ENCODE measurements at places on chromosomes 1 and 21. TPM values are rescaled to one million over a fixed set of nuclear protein-coding genes. Genes with fewer than 3 reads are reported as not detected.
A peak's percentile ranks its signal among the peaks of the same experiment; 100 is the strongest.

FLG2 gene
- not detected for total RNA-seq

MEX3A gene
- 0.17 TPM for total RNA-seq

ZNF670 gene
- total RNA-seq, result 2.1 TPM

KIF14 gene
- total RNA-seq, result 0.37 TPM

SHE gene
- total RNA-seq, result 20.0 TPM

RPTN gene
- not detected for total RNA-seq

- DNase-seq, result no peak
Observed at GRCh38 chr1:95223110-95223509, 10.9 kb upstream of the RWDD3 start.

DNA sequence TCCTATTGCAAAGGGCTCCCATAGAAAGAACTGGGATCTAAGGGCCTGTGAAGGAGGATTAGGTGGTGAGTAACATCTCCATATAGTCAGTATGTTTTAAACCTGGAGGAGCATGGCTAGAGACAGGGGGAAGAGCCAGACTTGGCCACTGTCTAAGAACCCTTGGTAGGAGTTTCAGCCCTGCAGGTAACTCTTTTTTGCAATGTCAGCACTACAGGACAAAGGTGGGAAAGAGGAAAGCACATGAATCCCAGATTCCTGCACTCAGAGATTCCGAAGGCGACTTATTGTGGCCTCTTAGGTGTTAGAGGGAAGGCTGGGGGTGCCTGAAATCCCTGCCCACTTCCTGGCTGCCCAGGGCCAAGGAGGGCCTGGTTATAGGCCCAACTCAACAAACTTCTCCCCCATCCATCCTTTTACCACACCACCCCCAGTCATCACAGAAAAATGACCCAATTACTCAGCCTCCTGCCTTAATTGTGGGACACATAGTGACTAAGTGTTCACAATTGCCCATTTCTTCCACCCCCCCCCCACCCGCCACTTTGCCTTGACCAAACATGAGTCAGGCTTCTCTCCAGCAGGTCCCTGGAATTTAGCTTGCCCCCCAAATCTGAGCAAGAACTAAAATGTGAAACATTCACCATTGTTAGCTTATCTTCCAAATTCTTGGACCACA is 1.9 kb upstream of the NTNG1 start:
- DNase-seq, result no peak

- DNase-seq, result peak; percentile 82
Observed at GRCh38 chr1:12454406-12455391, 163.3 kb downstream of the DHRS3 start.

GRCh38 chr1:148389027-148389339 is 94.1 kb downstream of the PPIAL4G start:
- no peak for DNase-seq

DNA sequence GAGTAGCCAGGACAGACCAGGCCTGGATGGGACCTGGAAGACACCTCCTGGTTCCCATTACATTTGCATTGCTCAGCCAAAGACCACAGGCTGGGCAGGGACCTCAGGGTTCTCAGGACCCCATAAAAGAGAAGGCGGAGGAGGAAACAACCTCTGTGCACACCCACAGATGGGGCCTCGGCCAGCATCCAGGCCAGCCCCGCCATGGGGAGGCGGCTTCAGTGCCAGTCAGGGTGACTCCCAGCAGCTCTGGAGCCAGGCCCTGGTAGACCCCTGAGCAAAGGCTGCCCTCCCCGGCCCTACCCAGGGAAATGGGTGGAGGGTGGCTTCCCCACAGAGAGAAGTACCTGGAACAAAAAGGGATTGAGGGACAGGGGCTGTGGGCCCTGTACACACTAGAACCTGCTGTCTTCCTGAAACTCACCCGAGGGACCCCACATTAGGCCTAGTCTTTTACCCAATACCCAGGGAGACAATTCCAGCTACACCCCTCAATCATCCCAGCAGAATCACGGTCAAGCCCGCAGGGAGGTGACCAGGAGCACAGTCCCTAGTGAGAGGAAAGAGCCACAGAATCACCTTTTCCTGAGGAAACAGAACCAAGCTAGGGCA is 64.5 kb downstream of the PSMG1 start:
- DNase-seq, result no peak

GRCh38 chr1:234647758-234648157 is 37.8 kb upstream of the IRF2BP2 start:
- DNase-seq, result no peak

- no peak for DNase-seq
Observed at GRCh38 chr1:87061742-87062156, 147.3 kb downstream of the HS2ST1 start.

DNA sequence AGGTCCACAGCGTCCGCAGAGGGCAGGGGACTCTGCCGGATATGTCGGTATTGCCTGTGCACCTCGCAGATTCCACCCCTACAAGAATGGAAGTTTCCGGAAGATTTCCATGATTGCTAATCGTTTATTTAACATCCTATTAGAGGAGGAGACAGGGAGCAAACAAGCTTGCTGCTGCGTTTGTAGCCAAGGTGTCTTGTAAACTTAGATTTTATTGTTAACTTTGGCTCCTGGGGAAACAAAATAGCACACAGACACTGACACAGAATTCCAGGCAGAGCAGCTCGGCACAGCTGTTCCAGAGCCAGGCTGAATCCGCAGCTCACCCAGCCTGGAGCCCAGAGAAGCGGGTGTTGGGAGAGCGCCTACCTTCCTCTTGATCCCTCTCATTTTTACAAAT is 75.7 kb downstream of the AJAP1 start:
- DNase-seq, result no peak

- no peak for DNase-seq
Observed at GRCh38 chr1:77283701-77284425, 2.0 kb downstream of the AK5 start.

DNA sequence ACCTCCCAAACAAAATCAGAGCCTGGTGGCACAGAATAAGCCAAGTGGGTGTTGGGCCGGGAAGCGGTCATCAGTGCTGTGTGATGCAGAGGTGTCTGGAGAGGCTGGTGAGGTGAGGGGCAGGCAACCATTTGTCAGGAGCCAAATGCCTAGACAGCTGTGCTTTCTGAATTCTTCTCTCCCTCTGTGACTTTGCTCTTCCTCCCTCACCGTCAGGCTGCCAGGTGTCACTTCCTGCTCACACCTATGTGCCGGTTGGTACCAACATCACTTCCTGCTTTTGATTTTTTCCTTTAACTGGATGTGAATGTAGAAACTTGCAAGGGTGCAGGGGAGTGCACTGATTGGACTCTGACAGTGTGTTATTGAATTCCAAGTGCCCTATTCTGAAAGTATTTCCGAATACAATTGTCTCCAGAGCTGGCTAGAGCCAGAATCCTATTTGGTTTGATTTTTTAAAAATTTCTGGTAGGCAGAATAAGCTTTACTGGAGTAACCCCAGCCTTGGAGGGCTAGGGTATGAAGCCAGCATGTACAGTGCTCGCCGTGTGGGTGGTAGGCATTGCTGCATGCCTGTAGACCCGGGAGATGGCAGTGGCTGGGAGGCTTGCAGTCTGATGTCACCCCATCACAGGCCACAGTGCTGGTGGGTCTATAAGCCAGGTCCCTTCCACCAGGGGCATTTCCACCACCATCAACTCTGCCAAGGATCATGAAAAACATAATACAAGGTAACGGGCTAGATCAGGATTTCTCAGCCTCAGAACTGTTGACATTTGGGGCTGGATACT is 210.9 kb downstream of the KAZN start:
- no peak for DNase-seq

DNA sequence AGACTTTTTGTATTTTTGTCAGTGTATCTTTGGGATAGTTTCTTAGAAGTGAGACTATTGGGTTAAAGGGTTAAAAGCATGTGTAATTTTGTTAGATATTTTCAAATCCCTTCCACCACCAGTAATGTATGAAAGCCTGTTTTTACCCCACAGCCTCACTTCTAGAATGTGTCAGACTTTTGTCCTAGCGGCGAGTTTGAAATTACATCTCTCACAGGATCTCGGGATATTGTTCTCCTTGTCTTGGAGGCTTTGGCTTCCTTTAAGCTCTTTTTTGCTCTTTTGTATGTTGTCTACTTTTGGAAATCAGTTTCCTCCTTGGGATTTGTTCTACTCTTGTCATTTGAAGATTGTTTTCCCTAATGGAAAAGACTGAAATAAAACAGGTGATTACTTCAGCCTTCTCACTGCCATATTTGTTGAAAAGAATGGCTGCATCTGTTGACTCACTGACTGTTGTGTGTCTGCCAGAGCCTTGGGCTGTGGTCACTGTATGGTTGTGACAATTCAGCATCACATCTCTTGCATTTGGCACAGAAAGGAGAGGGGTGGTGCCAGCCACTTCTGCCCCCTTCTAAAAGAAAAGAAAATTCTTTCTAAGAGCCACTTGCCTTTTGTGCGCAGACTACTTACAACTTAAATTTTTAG is 22.6 kb downstream of the ST3GAL3 start:
- no peak for DNase-seq

- DNase-seq, result no peak
Observed at GRCh38 chr1:236287757-236288619, 6.2 kb upstream of the ERO1B start.

DNA sequence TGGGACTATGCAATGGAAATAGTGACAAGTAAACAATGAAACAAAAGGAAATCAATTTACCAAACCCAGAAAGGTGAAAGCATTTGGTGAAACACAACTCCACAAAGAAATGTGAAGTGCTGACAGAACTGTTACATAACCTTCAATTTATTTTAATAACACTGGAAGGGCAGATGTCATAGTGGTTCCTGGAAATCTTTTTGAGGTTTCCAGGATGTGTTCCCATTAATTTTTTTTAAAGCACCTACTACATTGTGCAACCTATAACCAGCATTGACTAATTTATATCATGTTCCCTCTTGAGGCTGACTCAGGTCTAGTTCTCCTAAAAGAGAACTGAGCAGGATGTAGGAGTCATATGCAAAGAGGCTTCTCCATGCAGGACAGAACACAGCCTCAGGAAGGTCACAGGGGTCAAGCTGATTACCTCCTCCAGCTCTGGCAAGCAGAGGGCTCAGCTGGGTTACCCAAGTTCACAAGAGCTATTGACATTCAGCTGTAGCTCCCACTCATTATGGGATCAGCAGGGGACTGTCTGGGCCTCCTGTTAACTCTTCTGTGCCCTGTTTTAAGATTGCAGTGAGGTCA is 157.1 kb upstream of the NRIP1 start:
- peak; percentile 57 for DNase-seq

DNA sequence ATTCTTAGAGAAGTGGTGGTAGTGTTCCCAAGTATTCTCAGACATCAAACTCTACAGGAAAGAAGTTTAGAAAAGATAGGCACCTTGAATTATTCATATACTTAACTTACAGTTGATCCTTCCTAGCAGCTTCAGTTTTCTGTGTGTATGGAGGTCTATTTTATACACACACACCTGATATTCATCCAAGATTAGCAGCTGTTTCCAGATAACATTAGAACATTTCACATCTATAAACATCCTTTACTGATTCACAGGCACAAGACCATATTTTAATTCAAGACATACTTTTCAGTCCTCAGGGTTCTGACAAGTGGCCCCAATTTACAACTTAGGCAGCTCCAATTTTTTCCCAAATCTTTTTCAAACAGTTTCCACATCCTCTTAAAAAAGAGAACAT is 287.8 kb upstream of the USP25 start:
- no peak for DNase-seq

DNA sequence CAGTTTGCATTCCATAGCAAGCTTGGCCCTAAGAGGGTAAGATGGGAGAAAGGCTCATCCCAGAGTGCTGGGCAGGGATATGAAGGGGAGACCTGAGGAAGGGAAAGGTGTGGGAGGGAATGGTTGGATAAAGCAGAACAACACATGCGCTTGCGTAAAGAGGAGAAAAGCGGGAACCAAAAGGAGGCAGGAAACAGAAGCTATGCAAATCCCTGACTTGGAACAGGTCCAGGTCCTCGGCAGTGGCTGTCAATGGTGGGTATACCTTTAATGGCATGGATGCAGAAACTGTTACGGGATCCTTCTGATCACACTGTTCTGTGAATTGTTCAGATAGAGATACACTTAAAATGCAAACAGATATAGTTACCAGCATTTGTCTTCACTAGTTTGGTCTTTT is 455.6 kb downstream of the SIPA1L2 start:
- DNase-seq, result no peak

DNA sequence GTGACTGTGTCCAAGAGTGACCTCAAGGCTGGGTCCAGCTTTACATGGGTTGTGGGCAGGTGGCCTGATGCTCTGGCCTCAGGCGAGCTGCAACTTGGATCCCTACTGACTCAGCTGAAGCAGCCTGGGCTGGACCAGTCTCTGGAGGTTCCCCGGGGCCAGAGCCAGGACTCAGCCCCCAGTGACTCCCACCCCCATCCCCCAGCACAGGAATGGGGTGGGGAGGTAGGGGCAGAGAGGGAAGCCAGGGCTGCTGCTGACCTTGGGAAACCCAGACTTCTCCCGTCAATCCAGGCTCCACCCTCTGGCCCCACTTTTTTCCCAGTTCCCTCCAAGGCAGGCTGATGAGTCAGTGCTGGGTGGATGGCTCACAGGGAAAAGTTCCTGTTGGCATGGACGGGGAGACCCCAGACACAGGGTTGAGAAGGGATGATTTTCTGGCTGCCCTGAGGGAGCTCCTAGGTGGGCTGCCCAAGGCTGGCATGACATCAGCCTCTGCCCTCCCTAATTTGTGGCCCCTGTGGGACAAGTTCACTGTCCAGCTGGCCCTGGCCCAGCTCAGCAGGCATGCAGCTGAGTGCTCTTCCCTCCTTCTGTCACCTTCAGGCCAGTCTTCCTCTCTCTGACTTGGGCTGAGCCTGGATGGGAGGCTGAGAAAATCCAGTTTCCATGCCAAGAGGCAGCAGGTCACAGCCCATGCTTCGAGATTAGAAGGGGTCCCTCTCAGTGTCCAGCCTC is 2.2 kb downstream of the ZC3H12A start:
- peak; percentile 84 for DNase-seq

DNA sequence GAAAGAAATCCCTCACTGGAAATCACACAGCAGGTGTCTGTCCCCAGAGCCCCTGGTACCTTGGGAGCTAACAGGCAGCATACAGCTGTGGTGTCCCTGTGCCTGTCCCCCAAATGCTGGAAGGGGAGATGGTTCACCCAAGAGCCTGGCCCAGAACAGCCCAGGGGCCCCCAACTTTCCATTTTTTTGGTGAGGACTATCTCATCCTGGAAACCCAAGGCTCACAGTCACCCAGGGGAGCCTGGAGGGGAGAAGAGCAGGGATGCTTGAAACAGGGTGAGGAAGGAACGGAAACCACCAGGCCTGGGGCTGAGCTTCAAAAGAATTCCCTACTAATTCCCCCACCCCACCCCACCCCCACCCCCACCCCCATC is 3.6 kb downstream of the SDC3 start:
- no peak for DNase-seq

DNA sequence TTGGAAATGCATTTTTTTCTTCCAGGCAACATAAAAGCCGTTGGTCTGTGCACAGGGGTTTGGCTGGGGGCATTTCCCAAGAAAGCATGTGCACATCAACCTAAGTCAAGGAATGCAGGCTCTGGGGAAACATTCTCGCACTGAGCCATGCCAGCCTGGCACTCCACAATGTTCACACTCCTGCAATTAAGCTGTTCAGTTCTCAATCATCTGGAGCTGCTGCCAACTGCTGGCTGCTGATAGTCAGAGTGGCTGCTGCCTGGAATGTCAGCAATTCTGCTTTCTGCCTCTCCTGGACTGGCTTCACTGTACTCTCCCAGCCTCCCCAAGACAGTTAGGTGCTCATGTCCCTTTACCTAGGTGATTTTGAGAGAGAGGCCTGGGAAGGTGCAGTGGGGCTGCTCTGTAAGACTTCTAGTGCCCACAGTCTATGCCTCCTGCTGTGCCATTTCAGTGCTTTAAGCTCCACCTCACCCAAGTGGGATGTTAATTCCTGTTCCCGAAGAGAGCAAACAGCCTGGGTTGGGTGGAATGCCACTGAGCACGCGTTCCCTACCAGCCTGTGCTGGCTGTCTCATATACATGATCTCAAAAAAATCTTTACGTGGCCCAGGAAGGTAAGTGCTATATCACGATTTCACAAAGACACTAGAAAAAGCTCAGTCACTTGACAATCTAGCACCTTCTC is 131.7 kb downstream of the BRINP2 start:
- peak; percentile 63 for DNase-seq

Measured in right cardiac atrium (tissue), 5 donors.